ENCODE measurements at places on chromosomes 6 and 20.

GRCh38 chr6:24959319-24959718, 23.6 kb upstream of the RIPOR2 start:
- DNase-seq = no peak

DNA sequence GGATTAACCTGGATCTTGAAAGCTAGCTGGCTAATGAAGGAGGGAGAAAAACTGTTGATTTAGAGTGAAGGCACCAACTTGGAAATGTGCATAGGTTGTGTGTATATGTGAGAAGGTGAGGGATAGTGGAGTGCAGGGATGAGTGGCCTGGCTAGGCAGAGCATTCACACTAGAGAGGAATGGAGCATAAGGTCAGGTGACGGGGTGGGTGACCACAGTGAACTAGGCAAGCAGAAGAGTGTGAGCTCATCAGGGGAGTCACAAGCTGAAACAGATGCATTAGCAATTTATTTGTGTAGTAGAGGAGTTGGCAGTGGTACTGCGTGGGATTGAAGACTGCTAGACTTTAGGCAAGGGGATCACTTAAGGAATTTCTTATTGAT, 10.5 kb downstream of the ANKRD66 start:
- no peak for DNase-seq

- DNase-seq = no peak
These were observed 367.2 kb downstream of the EPM2A start for GRCh38 chr6:145368075-145368474.

- DNase-seq = no peak
These were observed 100.5 kb downstream of the LMBRD1 start for GRCh38 chr6:69696273-69696672.
